ENCODE measurements at places on chromosomes 6 and 20.

- no peak for DNase-seq
Measured at GRCh38 chr6:147586044-147586443, 77.6 kb downstream of the SAMD5 start.

DNA sequence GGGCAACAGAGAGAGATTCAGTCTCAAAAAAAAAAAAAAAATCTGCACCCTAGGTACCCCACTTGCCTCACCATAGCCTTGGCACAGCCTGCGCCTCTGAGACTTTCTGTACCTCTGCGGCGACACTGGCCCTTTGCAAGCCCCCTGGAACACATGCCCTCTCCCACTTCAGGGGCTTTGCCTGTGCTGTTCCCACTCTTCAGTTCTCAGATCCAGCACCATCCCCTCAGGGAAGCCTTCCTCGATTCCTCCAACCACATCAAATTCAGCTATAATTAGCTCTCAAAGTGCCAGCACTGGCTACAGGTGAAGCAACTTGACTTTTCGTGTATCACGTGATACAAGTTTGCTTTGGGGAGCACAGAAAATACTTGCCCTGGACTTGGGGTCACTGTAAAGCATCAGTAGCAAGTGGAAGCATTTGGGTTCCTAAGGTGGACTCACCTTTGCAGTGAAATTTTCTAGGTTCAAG is 2.1 kb upstream of the UBE2V1 start:
- DNase-seq = no peak

- peak; percentile 76 for DNase-seq
Measured at GRCh38 chr6:107847844-107848802, 24.0 kb upstream of the SCML4 start.

DNA sequence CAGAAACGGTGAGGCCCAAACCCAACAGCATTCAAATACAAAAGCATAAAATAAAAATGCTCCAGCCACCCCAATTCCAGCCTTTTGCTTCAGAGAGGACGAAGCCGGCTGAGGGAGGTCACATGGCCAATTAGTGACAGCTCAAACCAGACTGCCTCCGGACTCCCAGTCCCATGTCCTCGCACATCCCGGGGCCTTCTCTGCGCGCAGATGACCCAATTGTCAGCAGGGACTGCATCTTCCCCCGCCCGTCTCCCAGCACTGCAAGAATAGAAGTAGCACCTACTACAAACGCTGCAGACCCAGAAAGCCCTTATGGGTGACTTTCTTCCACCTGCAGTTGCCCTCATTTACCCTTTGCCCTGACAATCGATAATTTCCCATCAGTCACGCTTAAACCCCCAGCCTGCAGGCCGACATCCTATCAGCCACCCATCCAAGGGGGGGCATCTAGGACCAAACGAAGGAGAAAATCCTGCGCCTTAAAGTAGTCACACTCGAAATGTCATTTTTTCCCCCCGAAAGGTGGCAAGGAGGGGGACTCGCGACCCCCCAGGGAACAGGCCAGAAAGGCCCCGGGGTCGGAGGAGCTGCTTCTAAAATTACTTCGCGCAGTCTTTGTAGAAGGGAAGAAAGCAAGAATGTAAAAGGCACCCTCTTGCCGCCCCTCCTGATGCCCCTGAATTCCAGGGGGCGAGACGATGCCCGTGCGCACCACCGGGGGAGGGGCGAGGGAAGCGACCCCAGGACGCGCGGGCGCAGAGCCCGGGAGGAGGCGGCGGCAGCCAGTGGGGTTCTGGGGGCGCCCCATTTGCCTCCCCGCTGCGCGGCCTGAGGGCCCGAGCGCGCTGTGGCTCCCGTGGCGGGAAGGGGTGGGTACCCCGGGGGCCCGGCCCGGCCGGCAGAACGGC is 792 bp downstream of the SLC23A2 start:
- peak; percentile 10 for DNase-seq

GRCh38 chr20:58893355-58894120 is 41.0 kb downstream of the GNAS start:
- no peak for DNase-seq

All from lung microvascular endothelial cell (primary cell).